ENCODE measurements at places on chromosomes 6 and 20.

GRCh38 chr20:35297740-35298139 lies 5.5 kb upstream of the FAM83C start:
- no peak for DNase-seq

GRCh38 chr6:112232845-112233256 lies 21.5 kb downstream of the LAMA4 start:
- no peak for DNase-seq

DNA sequence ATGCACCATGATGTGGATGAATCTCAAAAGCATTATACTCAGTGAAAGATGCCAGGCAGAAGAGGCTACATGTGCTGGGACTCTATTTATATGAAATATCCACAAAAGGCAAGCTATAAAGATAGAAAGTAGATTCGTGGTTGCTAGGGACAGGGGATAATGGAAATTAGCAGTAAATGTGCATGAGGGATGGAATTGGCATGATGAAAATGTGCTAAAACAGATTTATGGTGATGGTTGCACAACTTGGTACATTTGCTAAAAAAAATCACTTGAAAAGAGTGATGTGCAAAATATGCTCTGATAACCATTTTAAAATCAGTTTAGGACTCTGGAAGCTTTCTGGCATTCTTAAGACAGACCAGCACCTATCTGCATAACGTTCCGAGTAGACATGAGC lies 61.6 kb downstream of the ALDH8A1 start:
- no peak for DNase-seq

GRCh38 chr6:16947375-16948015 lies 154.4 kb upstream of the STMND1 start:
- DNase-seq, result no peak

DNA sequence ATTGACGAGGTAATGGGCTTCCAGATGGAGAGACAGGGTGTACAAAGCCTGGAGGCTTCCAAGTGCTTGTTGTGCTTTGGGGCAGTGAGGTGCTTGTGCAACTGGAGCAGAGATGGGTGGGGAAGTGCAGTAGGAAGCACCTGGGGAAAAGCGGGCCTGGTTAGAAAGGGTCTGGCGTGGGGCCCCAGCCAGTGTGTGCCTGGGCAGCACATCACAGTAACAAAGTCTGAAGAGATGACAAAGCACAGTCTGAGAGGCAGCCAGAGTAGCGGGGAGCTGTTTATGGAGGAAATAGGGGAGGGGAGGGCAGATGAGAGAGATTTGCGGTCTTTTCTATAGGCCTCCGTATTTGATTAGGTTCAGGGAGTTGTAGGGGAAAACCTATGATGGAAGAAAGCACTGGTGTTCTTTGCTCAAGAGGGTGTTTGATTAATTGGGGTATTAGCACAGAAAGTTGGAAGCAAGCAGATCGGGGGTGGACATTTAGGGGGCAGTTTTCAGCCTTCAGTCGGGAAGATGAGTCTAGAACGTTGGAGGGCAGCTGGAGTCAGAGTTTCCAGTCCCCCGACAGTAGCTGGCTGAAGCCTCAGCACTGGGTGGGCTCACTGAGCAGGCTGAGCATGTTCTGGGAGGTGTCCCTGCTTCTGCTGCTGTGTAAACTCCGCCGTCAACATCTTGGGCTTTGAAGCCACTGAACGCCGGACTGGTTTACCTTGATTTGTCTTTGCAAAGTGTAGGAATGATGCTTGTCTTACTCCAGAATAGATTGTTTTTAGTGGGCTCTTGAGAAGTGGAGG lies 15.5 kb upstream of the MROH8 start:
- no peak for DNase-seq

- no peak for DNase-seq
These were observed 103.6 kb downstream of the PHF3 start for GRCh38 chr6:63739094-63739687.

DNA sequence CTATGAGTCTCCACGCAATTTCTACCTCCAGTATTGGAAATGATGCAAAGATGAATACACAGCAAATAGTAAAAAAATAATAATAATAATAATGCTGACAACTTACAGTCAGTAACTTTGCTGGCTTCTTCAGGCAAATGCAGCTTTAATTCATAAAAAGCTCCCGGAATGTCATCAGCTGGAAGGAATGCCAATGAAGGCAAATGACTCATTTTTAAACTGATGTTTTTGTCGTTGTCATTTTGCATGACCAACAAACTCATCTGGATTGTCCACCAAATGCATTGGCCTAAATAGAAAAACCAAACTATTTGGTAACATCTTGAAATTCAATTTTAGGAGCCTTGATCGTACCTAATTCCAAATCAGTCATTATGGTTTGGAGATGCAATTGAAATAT lies 217.1 kb downstream of the ALDH8A1 start:
- DNase-seq, result no peak

- DNase-seq, result peak; percentile 4
These were observed 80.7 kb downstream of the FOXF2 start for GRCh38 chr6:1470040-1470439.
